ENCODE measurements at places on chromosomes 13 and 19.

DNA sequence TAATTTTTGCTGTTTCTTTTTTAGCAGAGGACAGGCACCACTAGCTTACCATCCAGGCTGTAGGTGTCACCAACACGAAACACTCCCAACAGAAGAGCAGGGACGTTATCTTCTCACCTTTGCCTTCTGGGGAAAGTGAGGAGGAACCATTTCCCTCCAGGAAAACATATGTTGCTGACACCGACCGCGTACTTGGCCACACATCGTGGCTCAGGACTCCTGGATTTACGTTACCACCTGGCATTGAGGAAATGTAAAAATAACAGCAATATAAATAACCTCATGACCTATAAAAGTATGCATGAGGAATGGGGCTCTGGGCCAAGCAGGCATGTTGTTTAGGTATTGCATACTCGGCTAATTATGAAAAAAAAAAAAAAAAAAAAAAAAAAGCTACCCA, 525.1 kb downstream of the MYO16 start:
- DNase-seq, result no peak

DNA sequence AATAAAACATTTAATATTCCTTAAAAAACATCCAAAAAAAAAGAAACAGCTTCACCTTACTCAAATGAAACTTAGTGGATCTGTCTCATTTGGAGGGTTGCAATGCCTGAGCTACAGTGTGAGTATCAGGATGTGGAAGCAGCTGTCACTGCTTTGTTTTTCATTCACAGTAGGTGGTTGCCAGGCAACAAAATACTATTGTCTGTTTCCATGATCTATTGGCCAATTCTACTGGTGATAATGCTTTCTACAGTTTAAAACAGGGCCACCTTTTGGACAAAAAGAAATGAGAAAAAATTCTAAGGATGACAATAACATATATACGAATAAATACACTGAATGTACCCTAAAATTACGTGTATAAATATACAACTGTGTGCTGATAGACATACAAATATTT, 3.0 kb downstream of the ENOX1 start:
- DNase-seq, result peak; percentile 33

- no peak for DNase-seq
Measured at GRCh38 chr19:1070931-1071791, 4.2 kb downstream of the ARHGAP45 start.

- DNase-seq, result no peak
Measured at GRCh38 chr19:56538761-56539263, at the start of gene ZFP28. ZFP28 (plus strand) TSS chr19:56538948; CDS start chr19:56539019, 71 bp downstream.

GRCh38 chr13:60509601-60510386, 112.8 kb downstream of the TDRD3 start:
- DNase-seq, result no peak

DNA sequence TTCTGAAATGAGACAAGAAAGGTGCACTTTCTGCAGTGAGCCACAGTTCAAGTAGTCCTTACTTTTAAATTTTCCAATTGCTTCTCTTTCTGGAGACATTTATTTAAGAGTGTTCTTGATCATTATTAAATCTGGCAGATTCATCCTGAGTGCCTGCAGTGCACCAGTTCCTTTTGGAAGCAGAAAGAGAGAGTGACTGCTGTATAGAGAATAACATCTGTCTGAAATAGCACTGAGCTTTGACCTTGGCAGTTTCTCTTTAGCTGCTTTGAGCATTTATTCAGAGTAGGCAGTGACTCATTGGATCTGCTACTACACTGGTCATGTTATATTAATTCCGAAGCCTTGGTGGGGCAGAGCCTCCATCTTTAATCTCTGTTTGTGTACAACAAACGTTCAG, 1373.7 kb downstream of the PCDH9 start:
- no peak for DNase-seq

DNA sequence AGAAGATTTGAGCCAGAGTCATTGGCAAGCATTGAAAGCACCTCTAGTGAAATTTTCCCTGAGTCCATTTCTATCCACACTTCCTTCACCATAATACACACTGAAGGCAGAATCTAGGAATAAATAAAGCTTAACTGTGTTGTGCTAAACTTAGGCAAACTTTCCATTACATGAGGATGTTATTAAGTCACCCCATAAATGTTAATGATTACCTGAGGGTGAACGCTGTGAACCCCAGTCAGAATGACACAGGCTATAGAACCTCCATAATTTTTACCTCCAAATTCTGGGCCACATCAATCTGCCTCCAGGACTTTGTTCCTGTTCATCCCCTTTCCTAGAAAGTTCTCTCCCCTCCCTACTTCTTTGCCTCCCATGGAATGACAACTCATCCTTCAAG, 71.0 kb downstream of the RAP2A start:
- no peak for DNase-seq

- no peak for DNase-seq
Measured at GRCh38 chr13:70585109-70585508, 476.9 kb upstream of the KLHL1 start.

GRCh38 chr19:46863818-46864629, 3.2 kb downstream of the ARHGAP35 start:
- DNase-seq, result no peak

DNA sequence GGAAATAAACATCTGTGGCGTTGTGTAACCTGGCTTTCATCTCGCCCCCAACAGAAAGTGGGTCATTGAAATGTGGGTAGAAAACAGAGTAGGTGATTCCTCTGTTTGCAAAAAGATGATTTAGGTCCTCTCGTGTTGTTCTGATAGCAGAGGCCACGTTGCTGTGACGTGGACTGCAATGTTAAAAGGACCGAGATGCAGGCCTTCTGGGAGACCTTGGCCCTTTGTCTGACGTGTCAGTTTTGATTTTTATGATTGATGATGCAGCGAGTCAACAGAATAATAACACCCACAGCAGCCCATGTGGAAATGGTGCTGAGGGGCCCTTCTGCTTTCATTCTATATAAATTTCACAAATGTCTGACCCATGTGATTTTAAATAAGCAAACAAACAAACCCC, 68.9 kb downstream of the FGF9 start:
- no peak for DNase-seq

DNA sequence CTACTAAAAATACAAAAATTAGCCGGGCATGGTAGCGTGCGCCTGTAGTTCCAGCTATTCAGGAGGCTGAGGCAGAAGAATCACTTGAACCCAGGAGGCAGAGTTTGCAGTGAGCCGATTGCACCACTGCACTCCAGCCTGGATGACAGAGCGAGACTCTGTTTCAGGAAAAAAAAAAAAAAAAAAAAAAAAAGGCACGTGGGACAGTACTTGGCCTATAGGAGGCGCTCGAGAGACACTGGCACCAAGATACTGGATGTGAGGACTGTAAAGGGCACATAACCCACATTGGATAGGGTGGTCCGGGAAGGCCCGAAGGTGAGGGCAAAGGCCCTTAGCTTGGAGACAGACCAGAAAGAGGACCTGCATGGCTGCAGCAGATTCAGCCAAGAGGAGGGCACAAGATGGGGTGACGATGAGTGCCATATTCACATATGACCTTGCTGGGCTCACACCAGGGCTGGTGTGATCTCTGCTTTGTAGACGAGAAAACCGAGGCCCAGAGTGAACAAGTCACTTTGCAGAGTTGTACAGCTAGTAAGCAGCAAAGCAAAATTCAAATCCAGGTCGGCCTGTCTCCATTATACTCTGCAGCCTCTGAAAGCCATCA, 89.4 kb downstream of the DPF1 start:
- peak; percentile 33 for DNase-seq

DNA sequence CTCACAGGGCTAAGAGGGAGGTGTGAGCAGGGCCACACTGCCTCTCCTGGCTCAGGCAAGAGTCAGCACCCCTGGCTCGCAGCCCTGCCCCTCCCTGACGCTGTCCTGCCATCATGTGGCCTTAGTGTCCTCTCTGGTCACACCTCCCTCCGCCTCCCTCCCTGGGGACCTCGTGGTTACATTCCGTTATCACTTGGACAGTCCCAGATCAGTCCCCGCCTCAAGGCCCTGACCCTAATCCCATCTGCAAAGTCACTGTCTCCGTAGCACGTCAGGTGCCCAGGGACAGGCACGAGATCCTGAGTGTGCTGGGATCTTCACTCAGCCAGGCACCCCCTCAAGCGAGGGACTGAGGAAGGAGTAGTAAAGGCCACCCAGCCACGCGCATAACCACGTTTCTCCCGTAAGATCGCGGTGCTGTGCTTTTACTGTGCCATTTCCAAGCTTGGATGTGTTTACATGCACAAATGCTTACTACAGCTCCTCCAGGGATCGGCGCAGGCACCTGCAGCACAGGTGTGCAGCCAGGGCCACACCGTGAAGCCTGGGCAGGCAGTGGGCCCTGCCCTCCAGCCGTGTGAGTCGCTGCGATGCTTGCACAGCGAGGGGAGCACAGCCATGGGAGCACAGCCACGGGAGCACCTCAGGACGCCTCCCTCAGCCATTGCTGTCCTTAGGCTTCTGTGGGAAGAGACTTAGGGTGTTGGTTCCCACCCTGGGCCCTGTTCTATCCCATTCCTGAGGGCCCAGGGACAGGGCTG, 10.7 kb upstream of the TMEM255B start:
- DNase-seq, result no peak

GRCh38 chr19:3062165-3063105, at the start of gene TLE5:
TLE5 (minus strand) TSS chr19:3062495; CDS start chr19:3062200, 295 bp downstream.
- DNase-seq, result peak; percentile 71

GRCh38 chr19:2942928-2943640, 1.7 kb downstream of the ZNF77 start:
- DNase-seq, result no peak

DNA sequence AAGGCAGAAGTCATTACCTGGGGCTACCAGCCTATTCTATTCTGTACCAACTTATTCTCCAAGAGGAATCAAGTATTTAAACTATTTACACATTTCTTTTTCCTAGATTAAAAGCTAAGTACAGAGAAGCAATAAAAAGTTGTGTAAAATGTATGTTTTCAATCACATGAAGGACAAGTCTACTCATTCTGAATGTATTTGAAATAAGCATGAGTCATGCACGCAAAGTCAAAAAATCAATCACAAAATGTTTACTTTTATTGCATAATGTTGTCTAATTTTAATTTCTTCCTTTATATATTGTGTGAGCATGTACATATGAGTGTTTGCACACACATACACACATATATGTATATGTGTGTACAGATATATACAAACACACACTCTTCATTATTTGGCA, 136.7 kb downstream of the DACH1 start:
- DNase-seq, result no peak

- DNase-seq, result no peak
Measured at GRCh38 chr13:82833923-82834322, 1048.4 kb downstream of the SLITRK1 start.

DNA sequence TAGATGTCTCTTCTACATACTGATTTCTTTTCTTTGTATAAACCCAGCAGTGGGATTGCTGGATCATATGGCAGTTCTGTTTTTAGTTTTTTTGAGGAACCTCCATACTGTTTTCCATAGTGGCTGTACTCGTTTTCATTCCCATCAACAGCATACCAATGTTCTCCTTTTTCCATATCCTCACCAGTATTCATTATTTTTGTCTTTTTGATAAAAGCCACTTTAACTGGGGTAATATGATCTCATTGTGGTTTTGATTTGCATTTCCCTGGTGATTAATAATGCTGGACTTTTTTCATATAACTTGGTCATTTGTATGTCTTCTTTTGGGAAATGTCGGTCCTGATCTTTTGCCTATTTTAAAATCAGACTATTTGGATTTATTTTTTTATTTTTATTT, 108.5 kb downstream of the PAN3 start:
- DNase-seq, result no peak

DNA sequence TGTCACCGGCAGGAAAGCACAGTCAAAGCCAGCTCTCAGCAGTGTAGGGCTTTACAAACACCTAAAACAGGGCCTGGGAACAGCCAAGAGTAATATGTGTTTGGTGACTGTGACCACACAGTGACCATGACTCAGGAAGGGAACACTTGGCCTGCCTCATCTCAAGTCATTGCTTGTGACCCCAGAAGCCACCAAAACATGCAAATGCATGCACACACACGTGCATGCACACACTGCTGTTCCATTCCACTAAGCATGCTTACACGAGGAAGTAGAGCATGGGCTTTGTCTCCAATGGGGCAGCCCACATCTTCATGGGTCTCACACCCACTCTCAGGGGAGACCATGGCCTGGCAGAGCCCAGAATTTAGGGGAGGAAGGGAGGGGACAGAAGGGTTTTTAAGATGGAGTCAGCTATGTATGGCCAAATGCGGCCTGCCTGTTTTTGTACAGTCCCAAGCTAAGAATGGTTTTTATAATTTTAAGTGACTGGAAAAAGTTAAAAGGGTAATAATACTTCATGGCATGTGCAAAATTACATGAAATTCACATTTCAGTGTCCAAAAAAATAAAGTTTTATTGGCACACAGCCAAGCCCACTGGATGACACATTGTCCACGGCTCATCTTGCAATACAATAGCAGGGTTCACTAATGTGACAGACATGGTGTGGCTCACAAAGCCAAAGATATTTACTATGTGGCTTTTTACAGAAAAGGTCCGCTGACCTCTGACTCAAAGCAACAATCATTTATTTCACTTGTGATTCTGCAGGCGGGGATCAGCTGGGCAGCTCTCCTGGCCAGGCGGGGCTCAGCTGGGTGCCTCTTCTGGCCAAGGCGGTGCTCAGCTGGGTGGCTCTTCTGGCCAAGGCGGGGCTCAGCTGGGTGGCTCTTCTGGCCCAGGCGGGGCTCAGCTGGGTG, 17.3 kb downstream of the ZFR2 start:
- DNase-seq, result no peak

GRCh38 chr13:44132710-44133109, 240.9 kb upstream of the SERP2 start:
- no peak for DNase-seq

- no peak for DNase-seq
Measured at GRCh38 chr13:47114030-47114429, 217.2 kb upstream of the HTR2A start.

DNA sequence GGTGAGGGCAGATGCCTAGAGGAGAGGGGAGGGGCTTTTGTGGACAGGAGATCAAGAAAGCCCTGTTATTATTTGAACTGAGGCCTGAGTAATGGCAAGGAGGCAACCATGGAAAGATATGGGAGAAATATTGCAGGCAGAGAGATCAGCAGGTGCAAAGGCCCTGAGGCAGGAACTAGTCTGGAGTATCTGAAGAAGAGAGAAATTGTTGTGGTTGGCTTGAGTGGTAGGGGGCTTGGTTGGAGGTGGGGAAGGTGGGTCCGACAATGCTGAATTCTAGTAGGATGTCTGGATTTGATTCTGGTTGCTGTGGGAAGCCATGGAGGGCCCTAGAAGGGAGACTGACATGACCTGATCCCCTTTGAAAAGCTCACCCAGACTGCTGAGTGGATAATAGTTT, 2.4 kb upstream of the URI1 start:
- no peak for DNase-seq

DNA sequence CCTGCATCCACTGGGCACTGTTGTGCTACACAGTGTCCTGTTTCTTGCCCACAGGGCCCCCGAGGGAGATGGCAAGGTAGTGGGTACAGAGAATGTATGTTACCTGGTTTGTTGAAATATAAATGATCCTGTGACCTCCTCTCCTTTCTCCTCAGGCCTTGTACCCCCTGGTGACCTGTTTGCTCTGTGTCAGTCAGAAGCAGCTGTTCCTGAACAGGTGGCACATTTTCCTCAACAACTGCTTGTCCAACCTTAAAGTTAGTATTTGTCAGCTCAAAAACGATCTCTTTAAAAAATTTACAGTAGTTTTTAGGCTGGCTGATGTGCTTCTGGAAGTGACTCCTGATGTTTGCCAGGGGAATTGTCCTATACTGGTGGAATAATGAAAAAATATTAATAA, 105.1 kb downstream of the FRY start:
- no peak for DNase-seq

All from activated CD4-positive, alpha-beta T cell treated with anti-CD3 and anti-CD28 coated beads, Interleukin-2, amount 50 U/mL, for 16 hours (primary cell).